ENCODE measurements at places on chromosomes 11 and 22. TPM values are rescaled to one million over a fixed set of nuclear protein-coding genes. Genes with fewer than 3 reads are reported as not detected.

The LARGE2 gene
- not detected for total RNA-seq

DNA sequence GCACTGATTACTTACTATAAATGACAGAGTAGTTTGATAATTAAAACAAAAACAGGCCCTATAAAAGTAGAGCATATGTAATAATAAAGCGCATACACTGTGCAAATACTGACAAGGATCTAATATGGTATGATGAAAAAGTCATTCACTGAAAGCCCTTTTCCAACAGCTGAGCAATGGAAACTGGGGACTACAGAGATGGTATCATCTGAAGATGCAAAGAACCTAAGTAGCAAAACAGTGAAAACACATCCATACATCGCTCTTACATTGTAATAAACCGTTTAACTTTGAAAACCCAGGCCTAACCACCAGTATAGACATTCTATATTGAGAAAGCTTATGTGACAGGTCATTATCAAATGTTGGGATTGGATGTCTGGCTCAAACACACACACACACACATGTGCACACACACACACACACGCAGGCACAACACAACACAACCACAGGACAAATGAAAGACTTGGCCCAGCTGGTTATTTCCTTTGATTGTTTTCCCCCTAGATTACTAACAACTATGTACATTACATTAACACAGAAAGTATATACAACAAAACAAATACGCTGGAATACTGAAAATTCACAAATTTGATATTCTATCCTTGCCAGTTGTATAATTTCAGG lies 119.5 kb downstream of the APOL5 start:
- no peaks in the 10 kb centered on the region for H3K36me3 ChIP-seq
- DNase-seq, result peak; percentile 43
- H3K4me1 ChIP-seq, result peaks cover 53% of the 10 kb centered on the region
- H3K4me3 ChIP-seq, result no peak overlapping the region
- peak overlapping the region; percentile 74 for H3K27ac ChIP-seq
- no peaks in the 10 kb centered on the region for H3K27me3 ChIP-seq

- H3K27me3 ChIP-seq, result peaks cover 3% of the 10 kb centered on the region
- H3K27ac ChIP-seq, result no peak overlapping the region
- H3K4me3 ChIP-seq, result no peak overlapping the region
- DNase-seq, result no peak
- peaks cover 6% of the 10 kb centered on the region for H3K4me1 ChIP-seq
- no peaks in the 10 kb centered on the region for H3K36me3 ChIP-seq
These were observed 1.9 kb downstream of the MMP8 start for GRCh38 chr11:102722821-102723220.

DNA sequence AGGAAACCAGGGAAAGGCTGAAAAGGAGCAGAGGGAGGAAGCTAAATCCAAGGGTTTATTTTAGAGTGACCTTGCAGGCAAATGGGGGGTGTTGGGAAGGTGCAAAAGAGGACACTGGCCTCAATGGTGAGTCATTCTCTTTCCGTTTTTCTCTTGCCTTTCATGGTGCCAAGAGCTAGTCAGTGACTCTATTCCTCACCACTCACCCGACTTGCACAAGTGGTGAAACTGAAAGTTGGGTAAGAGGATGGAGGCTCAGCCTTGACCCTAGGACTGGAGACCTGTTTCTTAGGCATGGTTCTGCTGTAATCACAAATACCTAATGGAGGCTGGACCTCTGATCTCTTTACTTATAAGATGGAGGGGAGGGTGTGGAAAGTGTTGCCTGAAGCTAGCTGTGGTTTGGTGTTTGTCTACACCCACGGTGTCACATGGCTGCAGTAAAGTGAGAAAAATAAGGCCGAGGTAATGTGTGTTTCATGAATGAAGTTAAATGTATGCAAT lies 67.3 kb upstream of the CREB3L1 start:
- no peak overlapping the region for H3K27ac ChIP-seq
- H3K4me3 ChIP-seq, result no peak overlapping the region
- H3K27me3 ChIP-seq, result peaks cover 5% of the 10 kb centered on the region
- H3K36me3 ChIP-seq, result no peaks in the 10 kb centered on the region
- no peak for DNase-seq
- H3K4me1 ChIP-seq, result no peaks in the 10 kb centered on the region

DNA sequence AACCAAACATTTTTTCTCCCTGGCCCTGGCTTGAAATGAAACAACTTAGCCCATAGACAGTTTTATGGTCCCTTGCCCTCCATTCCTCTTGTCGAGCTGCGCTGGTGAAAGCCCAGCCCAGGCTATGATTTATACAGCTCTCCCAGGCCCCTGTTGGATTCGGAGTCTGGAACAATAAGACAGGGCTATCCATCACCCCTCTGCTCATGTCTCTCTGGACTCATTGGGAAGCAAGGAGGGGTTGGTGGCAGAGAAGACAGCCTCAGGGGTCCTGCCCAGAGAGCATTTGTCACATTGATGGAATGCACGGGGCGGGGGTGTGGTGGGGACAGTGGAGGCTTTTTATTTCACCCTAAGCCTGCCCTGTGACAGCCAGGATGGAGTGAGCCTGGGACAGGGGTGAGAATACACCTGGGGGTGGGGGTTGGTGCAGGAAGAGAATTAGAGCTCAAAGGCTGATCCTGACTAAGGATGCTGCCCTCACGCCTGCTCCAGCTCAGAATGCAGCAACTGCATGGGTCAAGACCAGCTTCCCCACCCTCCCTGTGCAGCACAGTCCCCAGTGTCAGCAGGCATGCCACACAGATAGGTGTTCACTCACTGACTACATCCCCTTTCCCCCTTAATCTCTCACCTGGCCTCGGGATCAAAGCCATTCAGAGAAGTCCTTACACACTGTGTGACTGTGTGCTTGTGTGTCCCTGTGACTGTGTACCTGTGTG lies 10.0 kb upstream of the PKNOX2 start:
- no peaks in the 10 kb centered on the region for H3K4me1 ChIP-seq
- no peak overlapping the region for H3K4me3 ChIP-seq
- H3K36me3 ChIP-seq, result no peaks in the 10 kb centered on the region
- H3K27ac ChIP-seq, result no peak overlapping the region
- no peak for DNase-seq

The ANKK1 gene
- total RNA-seq, result not detected

DNA sequence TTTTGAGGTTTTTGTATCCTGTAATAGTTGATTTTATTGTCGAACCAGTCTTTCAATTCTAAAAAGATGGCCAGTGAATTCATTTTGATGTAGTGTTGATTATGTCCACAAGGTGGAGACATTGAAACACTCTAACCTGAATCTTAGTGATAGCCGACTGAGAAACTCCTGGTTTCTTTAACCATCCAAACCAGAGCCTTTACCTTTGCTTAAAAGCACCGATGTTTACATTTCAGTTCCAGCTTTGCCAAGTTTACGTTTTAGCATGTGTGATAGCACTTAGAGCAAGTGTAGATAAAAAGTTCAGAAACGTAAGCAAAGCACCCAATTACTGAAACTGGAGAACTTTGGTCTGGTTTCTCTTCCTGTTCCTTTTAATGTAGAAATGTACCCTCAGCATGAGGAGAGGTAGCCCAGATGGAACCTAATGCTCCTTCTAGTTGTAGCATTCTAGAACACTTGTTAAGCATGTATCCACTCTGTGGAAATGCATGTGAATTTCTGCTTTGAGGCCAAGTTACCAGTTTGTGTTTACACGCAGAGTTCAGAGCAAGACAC lies 208.6 kb downstream of the DBX1 start:
- peak overlapping the region; percentile 40 for H3K27ac ChIP-seq
- H3K4me1 ChIP-seq, result peaks cover 27% of the 10 kb centered on the region
- no peaks in the 10 kb centered on the region for H3K27me3 ChIP-seq
- no peak overlapping the region for H3K4me3 ChIP-seq
- H3K36me3 ChIP-seq, result peaks cover 7% of the 10 kb centered on the region

GRCh38 chr22:38085501-38085900 lies 1.5 kb upstream of the SLC16A8 start:
- no peak overlapping the region for H3K27ac ChIP-seq
- no peak overlapping the region for H3K4me3 ChIP-seq
- DNase-seq, result no peak
- peaks cover 15% of the 10 kb centered on the region for H3K27me3 ChIP-seq
- H3K4me1 ChIP-seq, result peaks cover 5% of the 10 kb centered on the region

DNA sequence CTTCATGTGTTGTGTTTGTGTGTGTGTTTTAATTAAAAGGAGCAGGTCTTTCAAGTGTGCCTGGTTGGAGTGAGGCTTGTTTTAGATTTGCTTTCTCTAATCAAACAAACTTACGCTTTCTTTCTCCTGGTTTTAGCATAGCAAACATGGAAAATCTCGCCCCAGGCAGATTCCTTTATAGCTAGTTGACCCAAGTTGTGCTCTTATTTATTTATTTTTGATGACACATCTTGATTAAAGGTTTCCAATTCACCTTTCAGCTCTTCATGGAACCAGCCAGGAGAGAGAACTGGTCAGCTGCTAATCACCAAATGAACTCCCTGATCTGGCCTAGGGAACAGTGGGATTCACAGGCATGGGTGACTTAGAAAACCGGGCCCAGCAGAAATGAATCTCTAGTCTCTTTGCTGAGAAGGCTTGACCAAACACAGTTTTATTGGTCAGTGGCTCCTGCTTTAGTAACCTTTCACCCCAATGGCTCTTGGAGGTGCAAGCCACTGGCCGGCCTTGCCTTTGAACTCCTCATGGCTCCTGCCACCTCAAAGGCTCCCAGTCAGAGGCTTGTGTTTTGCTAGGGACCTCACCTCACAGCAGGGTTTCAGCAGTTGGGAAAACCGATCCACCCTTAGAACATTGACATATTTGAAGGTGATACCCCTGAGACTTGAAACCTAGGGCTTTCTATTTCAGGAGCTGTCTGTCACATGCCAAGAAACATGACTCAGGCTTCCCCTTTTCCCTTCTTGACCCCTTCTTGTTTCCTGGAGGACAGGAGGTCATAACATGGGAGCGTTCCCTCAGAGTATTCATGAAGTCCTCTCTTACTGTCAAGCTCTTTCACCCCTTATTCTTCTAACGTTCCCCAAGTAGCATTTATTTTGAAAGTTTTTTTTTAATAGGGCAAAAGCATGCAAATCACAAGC lies 48.8 kb downstream of the EXT2 start:
- no peaks in the 10 kb centered on the region for H3K36me3 ChIP-seq
- peak; percentile 26 for DNase-seq
- no peaks in the 10 kb centered on the region for H3K27me3 ChIP-seq
- H3K4me3 ChIP-seq, result no peak overlapping the region
- H3K27ac ChIP-seq, result no peak overlapping the region

DNA sequence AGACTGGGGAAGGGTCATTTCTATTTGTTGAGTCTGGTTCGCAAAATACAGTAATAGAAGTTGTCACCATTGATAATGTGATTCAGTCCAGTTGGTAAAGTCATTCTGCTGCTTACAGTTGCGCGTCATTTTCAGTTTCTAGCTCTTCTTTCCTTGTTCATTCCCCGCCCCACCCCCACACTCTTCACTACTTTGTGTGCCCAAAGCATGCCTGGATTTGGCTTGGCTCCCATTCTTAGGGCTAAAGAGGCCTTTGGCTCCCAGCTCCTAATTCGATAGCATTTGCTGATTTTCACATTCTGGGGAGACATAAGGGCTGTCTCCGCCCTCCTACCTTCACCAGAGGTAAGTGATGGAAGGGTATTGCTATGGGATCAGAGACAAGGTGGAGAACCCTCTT lies 43.0 kb downstream of the CECR2 start:
- H3K4me3 ChIP-seq, result no peak overlapping the region
- H3K4me1 ChIP-seq, result peaks cover 6% of the 10 kb centered on the region
- H3K27me3 ChIP-seq, result no peaks in the 10 kb centered on the region

The CAVIN3 gene
- total RNA-seq, result 153 TPM

GRCh38 chr11:68342459-68343158 lies 30.2 kb downstream of the LRP5 start:
- H3K27me3 ChIP-seq, result no peaks in the 10 kb centered on the region
- H3K36me3 ChIP-seq, result no peaks in the 10 kb centered on the region
- no peak overlapping the region for H3K4me3 ChIP-seq
- H3K4me1 ChIP-seq, result no peaks in the 10 kb centered on the region
- H3K27ac ChIP-seq, result no peak overlapping the region
- no peak for DNase-seq

The ALX4 gene
- not detected for total RNA-seq

The NFRKB gene
- total RNA-seq, result 30.6 TPM

The OR5A1 gene
- total RNA-seq, result not detected

The KRTAP5-10 gene
- total RNA-seq, result not detected

DNA sequence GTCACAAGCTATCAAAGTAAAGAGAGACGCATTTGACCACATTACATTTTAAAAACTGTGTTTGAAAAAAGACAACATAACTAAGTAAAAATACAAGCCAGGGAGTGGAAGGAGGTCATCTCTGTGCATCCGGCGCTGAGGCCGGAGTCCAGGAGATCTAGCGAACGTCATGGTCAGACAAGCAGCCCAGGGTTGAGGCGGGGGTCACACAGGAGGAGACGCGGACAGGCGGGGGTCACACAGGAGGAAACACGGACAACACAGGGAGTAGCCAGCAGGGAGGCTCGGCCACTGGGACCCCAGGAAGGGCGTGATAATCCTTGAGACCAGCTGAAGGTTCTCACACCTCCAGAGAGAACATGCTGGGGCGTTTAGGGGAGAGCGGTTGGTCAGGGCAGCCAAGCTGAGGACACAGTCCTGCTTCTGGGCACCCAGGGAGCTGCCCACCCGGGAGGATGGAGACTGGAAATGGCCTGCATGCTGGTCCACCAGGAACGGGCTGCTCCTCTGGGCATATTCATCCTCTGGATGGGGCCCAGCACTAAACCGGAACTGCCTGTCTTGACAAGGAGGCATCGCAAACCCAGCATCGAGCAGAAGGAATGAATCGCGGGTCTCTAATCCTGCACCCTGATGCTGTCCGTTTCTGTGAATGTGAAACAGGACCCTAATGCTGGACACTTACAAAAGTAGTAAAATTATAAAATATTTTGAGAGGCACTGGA lies 40.9 kb upstream of the MUC5AC start:
- H3K36me3 ChIP-seq, result no peaks in the 10 kb centered on the region
- no peak overlapping the region for H3K27ac ChIP-seq
- DNase-seq, result no peak
- no peaks in the 10 kb centered on the region for H3K4me1 ChIP-seq

GRCh38 chr11:65470433-65471049 lies 28.3 kb upstream of the MALAT1 start:
- no peak for DNase-seq
- H3K27me3 ChIP-seq, result no peaks in the 10 kb centered on the region
- H3K36me3 ChIP-seq, result no peaks in the 10 kb centered on the region
- peaks cover 16% of the 10 kb centered on the region for H3K4me1 ChIP-seq
- H3K27ac ChIP-seq, result no peak overlapping the region

GRCh38 chr11:65496304-65497140 lies 2.3 kb upstream of the MALAT1 start:
- peak overlapping the region; percentile 95 for H3K27ac ChIP-seq
- H3K4me1 ChIP-seq, result peaks cover 54% of the 10 kb centered on the region
- H3K27me3 ChIP-seq, result no peaks in the 10 kb centered on the region
- peak; percentile 56 for DNase-seq
- peaks cover 2% of the 10 kb centered on the region for H3K36me3 ChIP-seq

Measured in endothelial cell of umbilical vein (primary cell).